Left cardiac atrium (tissue), 4 donors: ENCODE measurements at places on chromosomes 13 and 19.

DNA sequence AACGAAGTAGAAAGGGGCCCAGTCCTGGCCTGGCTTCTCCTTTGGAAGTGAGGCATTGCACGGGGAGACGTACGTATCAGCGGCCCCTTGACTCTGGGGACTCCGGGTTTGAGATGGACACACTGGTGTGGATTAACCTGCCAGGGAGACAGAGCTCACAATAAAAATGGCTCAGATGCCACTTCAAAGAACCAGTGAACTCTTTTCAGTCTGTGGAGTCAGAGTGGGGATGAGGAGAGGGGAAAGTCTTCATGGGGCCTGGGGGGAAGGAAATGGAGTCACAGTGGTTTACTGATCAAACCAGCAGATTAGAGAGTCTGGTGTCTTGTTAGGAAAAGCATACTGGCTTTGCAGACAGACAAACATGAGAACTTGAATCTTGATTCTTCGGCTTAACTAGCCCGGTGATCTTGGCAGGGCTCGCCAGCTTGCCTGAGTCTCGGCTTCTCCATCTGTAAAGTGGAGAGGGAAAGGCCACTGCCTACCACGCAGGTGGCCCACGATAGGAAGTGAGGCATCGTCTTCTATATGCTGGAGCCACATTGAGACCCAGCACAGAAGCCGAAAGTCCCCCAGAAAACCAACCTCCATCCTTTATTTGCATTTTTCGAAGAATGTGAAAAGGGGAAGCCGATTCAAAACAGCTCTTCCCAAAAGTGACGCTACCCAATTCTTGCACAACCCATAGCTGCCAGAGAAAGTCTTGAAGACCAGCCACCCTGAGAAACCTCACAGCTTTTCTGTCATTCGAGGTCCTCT, at the start of gene FFAR1:
Gene FFAR1 (plus strand): TSS at position 732 of the 759 bp plus-strand sequence. CDS start 3,650 bp downstream, outside the sequence.
- DNase-seq = no peak

DNA sequence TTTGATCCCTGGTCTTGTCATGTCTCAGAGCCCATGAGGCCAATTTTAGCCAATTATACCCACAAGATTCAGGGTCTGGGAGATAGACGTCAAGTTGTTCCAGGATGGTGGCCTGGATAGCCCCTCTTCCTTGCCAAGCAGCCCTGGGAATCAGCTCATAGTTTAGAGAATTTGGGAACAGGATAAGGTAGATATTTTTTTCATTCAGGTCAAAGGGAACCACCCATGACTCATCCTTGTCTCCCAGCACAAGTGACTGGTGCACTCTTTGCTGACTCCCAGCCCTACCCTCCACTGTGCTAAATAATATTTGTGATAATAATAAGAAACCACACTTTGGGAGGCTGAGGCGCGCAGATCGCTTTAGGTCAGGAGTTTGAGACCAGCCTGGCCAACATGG, 17.1 kb upstream of the S1PR4 start:
- DNase-seq = no peak

- DNase-seq = no peak
Measured at GRCh38 chr19:50030225-50030624, 4.4 kb downstream of the ZNF473 start.

GRCh38 chr13:79401259-79402070, 4.6 kb downstream of the RBM26 start:
- no peak for DNase-seq

GRCh38 chr19:39363901-39364457, 21.8 kb downstream of the SAMD4B start:
- DNase-seq = no peak
